ENCODE measurements at places on chromosomes 16 and 17.

- DNase-seq, result no peak
These were observed 64.7 kb downstream of the CDK12 start for GRCh38 chr17:39525801-39526506.

- DNase-seq, result no peak
These were observed 2.7 kb downstream of the SOCS1 start for GRCh38 chr16:11253009-11253994.

DNA sequence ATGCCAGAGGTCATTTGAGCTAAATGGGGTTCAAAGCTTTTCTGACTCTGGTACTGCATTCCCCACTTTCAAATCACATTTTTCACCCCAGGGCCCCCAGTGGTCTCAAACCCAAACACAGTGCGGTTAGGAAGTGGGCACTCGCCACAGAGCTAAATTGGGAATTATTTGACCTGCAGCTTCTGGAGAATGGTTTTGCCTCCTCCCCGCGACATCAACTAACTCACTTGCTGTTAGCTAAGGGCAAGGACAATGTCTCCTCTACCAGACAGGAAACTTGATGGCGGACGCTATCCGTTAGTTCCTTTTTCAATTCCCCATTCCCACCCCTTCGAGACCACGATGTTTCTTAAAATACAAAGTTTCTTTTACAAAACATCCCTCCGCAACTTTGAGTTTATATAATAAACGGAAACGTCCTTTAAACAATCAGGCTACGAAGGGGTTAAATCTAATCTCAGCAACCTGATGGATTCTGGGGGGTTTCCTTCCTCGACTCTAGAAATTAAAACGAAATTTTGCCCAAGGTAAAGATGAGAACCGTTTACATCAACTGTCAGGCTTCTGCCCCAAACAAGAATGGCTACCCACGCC is 500 bp upstream of the KAT7 start:
- no peak for DNase-seq

DNA sequence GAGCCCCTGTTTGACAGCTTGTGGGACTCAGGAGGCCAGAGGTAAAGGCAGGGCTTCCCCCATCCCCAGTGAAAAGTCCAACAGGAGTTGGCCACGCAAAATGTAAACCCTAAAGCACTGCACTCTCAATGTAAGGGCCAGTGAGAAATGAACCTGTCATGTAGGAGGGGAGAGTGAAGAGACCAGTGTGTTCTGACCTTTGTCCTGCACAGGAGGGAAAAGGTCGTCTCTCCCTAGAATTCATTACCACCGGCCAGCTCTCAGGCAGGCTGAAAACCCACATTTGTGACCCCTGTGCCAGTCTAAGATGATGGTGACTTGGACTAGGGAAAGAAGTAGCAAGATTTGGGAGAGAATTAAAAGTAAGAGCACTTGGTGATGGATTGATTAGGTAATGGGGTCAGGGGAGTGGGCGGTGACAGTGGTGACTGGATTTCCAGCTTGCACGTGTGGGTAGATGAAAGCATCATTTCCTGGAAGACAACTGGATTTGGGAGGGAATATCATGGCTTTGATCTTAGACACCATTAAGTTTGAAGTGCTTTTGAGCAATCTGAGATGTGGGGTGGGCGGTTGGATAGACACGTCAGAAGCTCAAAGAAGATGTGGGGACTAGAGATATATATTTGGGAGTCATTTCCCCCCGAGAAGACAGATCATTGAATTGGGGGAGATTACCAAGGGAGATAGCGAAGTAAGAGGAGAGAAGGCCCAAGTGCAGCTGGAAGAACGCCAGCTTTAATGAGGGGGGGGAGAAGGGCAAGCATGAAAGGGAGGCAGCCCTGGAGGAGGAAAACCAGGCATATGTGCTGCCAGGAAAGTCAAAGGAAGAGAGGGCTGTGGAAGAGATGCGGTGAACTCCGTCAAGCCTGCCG is 119.5 kb downstream of the NTN1 start:
- no peak for DNase-seq

GRCh38 chr16:55145771-55146603 is 178.0 kb upstream of the IRX6 start:
- no peak for DNase-seq

DNA sequence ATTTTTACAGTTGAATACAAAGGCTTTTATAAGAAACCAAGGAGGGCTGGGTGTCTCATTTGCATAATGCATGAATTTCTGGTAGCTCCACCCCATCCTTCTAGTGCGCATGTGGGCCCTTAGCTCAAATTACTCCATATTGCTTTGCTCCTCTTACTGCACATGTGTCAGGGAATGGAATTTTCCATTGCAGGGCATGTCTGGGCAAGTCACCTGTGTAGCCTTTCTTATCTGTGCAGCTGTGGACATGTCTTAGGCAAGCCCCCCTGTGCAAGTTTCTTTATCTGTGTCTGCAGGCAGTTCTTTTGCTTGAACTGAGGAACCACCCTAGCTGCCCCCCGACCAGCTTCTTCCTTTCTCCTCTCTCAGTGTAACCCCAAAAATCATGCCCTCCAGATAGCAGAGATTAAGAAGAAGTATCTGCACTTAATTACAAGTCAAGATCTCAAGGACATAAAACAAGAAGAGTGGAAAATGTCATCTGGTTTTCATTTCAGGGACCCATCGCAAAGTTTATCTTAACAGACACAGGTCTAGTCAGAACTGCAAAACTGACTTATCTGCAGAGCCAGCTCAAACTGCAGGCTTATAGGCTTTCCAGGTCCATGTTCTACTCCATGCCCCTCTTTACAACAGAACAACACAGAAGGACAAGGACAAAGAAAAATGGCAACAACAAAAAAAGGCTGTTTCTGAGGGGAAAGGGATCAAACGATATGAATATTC is 137.9 kb upstream of the HS3ST4 start:
- DNase-seq, result no peak

- DNase-seq, result no peak
These were observed 11.2 kb upstream of the TMEM208 start for GRCh38 chr16:67215706-67216105.

DNA sequence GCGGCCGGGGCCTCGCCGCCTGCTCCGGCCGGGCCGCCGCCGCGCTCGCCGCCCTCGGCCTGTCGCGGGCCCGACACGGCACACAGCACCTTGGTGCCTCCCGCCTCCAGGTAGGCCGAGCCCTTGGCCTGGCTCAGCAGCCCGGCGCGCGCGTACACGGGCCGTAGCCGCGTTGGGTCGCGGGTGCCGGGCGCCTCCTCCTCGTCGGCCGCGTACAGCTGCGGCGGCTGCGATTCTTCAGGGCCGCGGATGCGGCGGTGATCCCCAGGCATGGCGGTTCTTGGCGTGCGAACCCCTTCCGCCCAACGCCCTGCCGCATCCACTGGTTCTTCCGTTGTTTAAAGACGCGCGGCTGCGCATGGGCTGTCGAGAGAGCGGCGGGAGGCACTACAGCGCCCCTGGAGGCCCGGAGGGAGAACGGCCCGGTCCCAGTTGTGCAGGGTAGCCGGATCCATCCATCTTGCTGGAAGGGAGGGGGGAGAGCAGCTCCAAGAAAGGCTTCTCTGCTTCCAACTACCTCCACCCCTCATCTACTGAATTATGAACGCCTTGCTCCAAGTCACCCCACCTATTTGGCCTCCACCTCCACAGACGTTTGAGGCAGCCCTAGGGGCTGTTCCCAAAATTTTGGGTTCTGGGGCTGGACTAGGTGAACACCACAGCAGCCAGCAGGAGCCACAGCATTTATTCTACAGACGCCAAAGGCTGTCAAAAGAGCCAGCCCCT is at the start of gene EXOSC6:
EXOSC6 (minus strand) TSS at position 312 of the 726 bp plus-strand sequence; CDS start at position 272, 40 bp downstream.
- DNase-seq, result peak; percentile 92

DNA sequence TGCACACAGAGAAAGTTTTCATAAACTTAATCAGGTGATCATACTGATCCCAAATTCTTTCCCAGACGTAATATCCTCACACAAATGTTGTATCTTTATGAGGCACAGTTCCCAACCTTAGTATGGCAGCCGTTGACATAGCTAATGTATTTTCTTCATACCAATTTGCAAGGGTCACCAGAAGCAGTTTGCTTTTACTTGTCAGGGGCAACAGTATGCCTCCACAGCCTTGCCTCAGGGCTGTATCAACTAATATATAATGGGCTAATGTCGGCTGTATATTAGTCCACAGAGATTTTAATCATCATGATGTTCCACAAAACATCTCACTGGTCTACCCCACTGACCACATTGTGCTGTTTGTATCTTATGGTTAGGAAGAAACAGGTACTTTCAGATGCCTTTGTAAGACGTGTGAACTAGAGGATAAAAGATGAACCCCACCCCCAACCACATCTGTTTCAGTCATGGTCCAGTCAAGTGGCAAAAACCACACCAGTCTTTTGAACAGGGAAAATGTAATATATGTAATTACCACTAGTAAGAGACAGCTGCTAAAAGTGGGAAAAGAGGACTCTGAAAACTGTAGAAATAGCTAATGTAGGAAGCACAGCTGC is 55.2 kb downstream of the GAN start:
- DNase-seq, result no peak

DNA sequence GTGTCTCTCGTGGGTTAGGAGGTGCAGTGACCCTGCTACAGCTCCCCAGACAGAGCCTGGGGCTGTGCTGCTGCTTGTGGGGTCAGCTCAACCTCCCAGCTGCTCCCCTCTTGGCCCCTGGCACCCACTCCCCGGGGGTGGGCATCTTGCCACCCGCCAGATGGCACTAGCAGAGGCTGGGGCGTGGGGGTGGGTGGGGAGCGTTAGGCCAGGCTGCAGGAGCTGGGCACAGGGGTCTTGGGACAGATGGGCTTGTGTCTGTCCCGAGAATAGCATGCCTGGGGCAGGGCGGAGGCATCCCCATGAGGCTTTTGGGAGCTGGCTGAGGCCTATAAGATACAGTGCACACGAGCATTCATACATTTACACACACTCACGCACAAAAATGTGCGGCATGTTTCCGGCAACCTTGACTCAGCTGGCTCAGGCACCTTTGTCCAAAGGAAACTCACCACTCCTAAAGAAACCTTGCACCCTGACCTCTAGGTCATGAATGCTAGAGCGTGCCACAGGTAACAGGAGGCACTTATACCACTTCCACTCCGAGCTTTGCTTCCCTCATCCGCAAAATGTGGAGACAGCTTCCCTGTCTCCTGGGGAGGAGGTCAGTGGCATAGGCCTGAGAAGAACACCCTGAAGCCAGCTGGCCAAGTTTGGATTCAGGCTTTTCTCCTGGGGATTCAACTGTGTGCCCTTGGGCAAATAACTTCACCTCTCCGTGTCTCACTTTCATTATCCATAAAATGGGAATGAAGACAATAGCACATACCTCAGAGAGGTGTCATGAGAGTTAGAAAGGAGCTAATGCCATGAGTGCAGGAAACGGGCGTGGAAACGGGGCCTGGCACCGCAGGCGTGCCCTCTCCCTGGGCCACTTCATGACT is 78.9 kb upstream of the LHX1 start:
- DNase-seq, result no peak

DNA sequence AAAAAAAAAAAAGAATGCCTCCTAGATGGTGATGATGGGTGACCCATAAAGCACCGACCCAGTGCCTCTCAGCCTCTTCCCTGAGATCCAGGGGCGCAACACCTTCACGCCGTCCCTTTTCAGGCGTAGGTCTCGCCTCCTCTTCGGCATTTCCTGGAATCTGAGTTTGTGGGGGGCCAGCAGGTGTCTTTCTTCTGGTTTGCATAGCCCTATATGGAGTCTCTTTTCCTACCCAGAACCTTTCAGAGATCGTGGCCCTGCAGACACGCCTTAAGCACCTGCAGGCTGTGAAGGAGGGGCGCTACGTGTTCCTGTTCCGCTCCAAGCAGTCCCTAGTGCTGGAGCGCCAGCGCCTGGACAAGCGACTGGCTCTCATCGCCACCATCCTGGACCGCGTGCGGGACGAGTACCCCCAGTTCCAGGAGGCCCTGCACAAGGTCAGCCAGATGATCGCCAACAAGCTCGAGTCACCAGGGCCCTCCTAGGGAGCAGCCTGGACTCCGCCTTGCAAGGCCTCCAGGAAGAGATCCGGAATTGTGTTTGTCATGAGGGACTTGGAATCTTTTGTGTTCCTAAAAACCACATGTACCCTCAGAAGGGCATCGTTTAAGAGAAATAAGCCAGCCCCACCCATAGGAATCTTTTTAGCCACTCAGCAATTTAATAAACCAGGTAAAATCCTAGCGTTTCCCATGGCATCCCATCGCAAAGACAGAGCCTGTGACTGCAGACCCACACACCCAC is 1.9 kb upstream of the GAA start:
- no peak for DNase-seq

- no peak for DNase-seq
These were observed 135.4 kb upstream of the CHMP6 start for GRCh38 chr17:80855948-80856862.

DNA sequence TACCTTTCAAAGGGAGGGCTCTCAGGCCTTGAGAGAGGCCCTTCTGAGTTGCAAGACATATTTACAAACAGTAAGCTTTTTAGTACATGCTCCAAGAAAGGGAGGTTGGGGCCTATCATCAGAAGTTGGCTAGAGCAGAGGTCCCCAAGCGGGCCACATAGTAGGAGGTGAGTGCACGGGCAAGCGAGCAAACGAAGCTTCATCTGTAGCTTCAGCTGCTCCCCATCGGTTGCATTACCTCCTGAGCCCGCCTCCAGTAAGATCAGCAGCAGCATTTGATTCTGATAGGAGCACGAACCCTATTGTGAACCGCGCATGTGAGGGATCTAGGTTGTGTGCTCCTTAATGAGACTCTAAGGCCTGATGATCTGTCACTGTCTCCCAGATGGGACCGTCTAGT is 26.2 kb downstream of the PRDM7 start:
- DNase-seq, result no peak
